ENCODE measurements at places on chromosomes 12 and 14. TPM values are rescaled to one million over a fixed set of nuclear protein-coding genes. Genes with fewer than 3 reads are reported as not detected.

Gene CLEC1A
- not detected for total RNA-seq

Gene TAS2R7
- not detected for total RNA-seq

Gene AQP2
- total RNA-seq: not detected

Gene KCNC2
- not detected for total RNA-seq

Gene C3AR1
- under 0.01 TPM for total RNA-seq

Gene DIABLO
- 55.3 TPM for total RNA-seq

Gene CLEC2A
- not detected for total RNA-seq

Gene TAS2R14
- 3.7 TPM for total RNA-seq

Gene ACOT6
- not detected for total RNA-seq

Gene PSEN1
- 25.7 TPM for total RNA-seq

Gene DIO2
- total RNA-seq: under 0.01 TPM

Gene TNFAIP2
- total RNA-seq: 128 TPM
